ENCODE measurements at places on chromosomes 1 and 21.

GRCh38 chr1:225689882-225690459 lies 37.0 kb upstream of the ENAH start:
- no peak for DNase-seq

- DNase-seq: no peak
These were observed 137.1 kb downstream of the AKT3 start for GRCh38 chr1:243712941-243713340.

DNA sequence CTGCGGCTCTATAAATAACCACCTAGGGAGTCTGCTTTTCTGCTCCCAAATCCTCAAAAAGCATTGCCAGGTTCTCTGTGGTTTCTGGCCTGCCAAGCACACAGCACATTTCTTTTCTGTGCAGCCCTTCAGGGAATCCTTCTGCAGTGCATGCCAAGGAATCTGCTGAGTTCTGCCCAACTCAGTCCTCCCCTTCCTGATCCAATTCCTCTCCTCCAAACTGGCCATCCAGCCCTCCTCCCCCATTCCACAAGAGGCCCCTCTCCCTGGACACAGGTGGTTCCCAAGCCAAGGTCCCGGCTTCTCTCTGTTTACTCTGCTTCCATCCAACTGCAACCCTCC lies 61.8 kb downstream of the HIVEP3 start:
- DNase-seq: no peak

- no peak for DNase-seq
These were observed 204.3 kb upstream of the RAB4A start for GRCh38 chr1:229066591-229066990.

DNA sequence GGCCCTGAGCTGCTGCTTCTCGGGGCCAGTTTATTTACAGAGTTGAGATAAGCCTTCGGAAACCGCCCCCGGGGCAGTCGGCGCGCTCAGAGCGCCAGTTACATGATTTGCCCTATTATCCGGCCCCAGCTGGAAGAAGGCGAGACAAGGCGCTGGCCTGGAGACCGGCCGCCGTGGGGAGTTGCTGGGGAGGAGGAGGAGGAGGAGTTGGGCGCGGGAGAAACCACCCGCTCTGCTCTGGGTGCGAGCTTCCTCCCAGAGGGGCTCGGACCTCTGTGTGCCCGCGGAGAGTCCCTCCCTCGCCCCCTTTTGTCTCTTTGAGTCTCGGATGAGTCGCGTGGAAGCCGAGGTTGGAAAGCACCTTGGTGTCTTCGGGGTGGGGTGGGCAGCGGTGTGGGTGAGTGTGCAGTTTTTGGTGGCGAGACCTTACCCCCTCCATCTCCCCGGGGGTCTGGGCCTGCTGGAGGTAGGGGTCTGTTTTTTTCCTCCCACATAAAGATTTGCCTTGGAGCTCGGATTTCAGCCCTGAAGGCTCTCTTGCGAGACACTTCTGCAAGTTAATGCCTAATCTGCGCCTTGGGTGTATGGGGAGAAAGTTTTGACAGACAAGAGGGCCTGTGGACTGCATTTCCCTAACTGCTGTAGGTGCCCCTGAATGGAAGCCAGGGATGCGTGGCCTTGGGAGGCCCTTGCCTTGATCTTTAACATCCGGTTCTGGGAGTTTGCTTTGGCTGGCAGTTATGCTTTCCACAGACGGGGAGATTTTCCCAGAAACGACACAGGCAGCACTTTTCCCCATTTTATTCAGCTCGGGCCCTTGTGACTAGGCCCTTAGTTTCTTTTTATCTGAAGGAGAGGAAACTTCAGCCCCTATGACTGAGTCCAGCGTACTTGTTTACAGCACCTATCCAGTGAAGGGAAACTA lies 80.0 kb downstream of the NDUFS5 start:
- peak; percentile 63 for DNase-seq

DNA sequence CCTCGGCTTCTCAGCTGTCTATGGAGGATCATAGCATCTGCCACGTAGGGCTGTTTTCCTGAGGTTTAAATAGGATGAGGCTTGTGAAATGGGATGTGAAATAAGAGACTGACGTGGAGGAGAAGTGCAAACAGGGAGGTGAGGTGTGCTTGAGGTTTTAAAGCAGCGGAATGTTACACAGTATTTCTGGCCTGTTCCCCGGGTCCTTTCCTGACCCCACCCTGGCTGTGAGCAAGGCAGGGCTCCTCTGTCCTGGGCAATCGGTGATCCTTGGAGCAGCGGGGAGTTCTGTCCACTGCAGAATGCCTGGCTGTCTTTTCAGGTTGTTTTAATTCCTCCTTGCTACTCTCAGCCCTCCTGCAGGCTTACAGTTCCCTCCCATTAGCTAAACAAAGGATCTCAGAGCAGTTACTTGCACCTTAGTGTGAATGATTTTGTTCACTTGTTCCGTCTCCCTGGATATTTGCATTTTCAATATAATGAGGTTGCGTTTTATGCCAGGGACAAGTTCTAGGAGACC lies 38.6 kb downstream of the LHX4 start:
- DNase-seq: no peak

- DNase-seq: no peak
These were observed 1.2 kb downstream of the CEP170 start for GRCh38 chr1:243253926-243254232.

GRCh38 chr1:50873458-50874187 lies 86.4 kb downstream of the FAF1 start:
- DNase-seq: peak; percentile 15

- no peak for DNase-seq
These were observed 109.1 kb downstream of the CD247 start for GRCh38 chr1:167409183-167409582.

DNA sequence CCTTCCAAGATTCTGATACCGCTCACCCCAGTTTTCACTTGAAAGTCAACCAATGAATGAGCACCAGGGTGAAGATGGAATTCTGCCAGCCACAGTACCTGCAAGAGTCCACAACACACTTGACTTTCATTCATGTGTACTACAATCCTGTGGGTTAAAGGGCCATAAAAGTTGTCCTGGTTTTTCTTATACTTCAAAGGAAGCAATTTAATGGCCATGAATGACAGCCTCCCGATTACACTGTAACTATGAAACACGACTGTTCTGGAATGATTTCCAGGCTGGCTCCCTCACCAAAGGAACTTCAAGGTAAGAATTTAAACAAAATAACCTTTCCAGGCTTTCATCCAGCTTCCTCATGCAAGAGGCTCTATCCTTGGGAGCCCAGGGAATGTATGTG lies 502.8 kb downstream of the SMYD3 start:
- DNase-seq: no peak

DNA sequence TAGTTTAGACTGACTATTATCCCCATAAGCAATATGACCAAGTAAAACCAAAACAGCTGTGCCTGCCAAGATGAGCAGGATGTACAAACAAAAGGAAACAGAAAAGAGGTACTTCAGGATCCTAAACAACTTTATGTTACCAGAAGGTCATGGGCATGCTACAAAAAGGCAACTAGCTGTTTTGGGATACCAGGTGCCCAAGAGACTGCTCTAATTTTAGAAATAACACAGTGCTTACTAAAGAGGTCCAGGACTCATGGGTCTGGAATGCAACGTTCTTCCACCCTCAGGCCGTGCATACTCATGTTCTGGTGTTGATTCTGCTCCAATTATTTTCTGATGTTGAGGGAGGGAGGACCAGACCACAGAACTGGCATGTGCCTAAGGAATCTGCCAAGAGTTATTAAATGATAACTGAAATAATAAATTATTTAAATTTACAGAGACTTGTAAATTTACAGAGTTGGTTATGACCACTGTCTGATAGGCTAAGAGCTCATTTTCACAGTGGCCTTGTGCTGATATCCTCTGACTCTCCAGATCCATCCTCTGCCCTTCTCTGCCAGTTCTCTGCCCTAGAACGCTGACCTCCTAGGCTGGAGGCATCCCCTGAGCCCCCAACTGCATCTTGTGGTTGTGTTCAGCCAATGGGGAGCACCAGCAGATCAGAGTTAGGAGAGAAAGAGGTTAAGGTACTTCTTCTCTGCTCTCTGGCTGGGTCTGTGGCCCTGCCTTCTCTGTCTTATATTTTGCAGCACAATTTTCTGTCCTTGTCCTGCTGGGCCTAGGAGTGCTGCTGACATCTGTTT lies 37.7 kb upstream of the BCL10 start:
- DNase-seq: peak; percentile 71

DNA sequence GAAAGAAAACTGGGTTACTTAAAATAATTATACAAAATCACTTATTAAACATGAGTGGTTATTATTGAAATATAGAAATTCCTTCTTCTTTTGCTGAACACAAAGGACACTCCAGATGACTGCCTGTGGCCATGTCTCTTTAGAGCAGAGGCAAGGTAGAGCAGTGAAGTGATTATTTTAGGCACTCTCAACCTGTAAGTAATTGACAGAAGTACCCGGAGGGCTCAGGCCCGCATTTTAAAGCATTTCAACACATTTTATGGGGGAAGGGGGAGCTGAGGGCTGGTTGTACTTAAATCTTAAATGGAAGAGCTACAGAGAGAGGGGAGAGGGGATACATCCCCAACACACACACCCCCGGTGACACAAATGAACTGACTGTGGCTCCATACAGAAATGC lies 10.2 kb downstream of the OSCP1 start:
- DNase-seq: no peak

- no peak for DNase-seq
These were observed 38.5 kb downstream of the CRB1 start for GRCh38 chr1:197306381-197307062.

GRCh38 chr1:148362216-148362611 lies 120.9 kb downstream of the PPIAL4G start:
- DNase-seq: no peak

DNA sequence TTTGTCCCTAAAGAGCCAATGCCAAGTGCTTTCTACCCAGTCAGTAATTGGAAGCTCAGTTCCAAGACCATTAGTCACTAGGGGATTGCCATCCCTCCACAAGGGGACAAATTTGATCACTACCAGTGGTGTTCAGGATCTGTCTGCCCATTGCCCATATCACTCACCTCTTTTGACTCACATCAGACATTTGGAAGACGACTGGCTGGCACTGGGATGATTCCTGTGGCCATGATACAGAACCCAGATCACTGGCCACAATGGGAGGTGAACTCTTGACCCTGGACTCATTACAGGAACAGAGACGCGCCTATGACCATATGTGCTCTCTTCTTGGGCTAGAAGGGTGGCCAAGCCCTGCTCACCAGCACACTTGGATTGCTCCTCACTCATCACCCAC lies 71.0 kb downstream of the COLGALT2 start:
- no peak for DNase-seq

- DNase-seq: no peak
These were observed 161.4 kb downstream of the VAV3 start for GRCh38 chr1:107803579-107803978.

GRCh38 chr1:182281541-182281940 lies 110.0 kb downstream of the GLUL start:
- DNase-seq: no peak

DNA sequence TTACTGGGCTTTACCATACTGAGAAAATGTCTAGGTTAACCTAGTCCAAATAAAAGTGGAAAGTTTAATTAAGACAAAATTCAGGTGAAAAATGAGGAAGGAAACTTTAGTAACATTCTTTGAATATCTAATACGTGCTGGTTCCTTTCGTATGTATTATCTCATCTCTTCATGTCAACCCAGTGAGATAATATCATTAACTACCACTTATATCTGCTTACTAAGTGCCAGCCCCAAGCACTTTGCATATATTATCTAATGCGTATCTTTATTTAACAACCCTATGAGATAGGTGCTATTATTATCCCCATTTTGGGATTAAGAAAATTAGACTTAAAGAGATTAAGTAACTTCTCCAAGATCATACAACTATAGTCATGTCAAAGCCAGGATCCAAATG lies 12.5 kb upstream of the PLPP3 start:
- no peak for DNase-seq

DNA sequence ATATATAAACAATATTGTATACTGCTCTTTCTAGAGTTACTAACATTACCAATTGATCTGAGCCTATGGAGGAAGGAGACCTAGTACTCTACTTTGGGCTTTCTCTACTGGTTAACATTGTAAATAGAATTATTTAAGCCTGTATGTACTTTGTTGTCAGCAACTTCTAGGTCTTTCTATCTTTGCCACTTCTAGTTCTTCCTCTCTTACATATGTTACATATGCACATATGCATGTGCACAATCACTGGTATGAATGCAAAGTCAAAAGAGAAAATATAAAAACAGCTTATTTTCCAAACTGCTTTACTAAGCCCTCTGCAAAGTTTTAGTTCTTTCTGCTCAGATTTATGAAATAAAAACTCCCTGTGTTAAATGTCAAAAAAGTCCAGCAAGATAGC lies 84.3 kb downstream of the PTPRC start:
- DNase-seq: no peak

GRCh38 chr1:168083456-168084325 lies 53.0 kb downstream of the GPR161 start:
- no peak for DNase-seq

DNA sequence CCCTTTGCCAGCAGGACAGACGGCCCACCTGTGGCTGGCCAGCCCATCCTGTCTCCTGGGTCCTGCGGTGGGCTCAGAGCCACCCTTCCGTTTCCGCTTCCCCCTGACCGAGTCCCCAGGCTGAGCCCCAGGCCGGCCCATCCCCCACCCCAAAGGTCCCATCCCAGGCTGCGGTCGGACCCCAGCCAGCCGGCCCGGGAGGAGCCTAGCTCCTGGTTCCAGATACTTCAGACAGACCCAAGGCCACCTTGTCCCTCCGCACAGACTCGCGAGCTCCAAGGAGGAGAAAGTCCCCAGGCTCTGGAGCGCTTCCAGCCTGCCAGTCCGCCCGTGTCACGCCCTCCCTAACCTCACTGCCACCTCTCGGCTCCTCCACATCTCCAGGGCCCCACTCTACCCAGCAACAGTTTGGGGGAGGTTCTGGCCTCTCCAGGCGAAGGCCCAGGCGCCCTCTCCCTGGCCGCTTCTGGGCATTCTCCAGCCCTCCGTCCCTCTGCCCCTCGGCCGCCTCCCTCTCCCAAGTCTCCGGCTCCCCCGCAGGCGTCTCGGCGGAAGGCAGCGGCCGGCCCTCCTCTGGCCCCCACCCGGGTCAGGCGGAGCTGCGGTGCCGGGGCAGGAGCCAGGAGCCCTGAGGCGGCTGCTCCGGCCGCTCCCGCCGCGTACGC lies 835 bp downstream of the LRRN2 start:
- DNase-seq: no peak

DNA sequence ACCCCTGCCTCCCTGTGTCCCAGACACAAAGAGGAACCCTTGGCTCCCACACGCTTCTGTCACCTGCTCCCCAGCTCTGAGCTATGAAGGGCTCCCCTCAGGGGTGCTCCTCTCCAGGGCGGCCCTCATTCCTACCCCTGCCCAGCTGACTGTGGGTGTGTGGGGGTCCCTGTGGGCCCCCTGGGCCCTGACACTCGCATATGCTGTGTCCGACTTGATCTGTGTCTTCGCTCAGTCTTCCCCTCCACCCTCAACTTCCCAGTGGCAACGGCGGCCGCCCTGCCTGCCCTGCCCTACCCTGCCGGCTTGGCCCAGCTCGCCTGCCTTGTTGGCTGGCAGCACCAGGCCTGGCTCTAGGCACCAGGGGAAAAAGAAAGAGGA lies 1.2 kb downstream of the KCNQ4 start:
- no peak for DNase-seq

DNA sequence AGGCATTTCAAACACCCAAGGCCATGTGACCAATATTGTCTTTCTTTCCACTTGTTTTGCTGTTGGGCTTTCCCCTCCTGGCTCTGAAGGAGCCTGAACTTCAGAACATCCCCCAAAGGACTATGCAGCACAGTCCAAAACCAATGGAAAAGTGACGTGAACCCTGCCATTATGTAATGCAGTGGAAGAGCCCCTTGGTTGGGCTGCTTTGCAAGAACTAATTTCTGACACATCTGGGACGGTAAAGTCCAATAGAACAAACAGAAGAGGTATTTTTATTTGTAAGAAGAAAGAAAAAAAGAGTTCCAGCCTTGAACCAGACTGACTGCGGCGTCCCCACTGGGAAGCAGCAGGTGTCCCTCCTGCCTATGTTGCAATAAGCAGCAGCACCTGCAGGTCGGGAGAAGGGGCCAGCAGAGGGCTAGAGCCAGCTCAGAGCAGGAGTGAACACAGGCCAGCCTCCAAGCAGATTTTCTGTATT lies 116.7 kb downstream of the CDC7 start:
- no peak for DNase-seq

All from kidney glomerular epithelial cell (primary cell).